ENCODE measurements at places on chromosomes 7 and 10.

DNA sequence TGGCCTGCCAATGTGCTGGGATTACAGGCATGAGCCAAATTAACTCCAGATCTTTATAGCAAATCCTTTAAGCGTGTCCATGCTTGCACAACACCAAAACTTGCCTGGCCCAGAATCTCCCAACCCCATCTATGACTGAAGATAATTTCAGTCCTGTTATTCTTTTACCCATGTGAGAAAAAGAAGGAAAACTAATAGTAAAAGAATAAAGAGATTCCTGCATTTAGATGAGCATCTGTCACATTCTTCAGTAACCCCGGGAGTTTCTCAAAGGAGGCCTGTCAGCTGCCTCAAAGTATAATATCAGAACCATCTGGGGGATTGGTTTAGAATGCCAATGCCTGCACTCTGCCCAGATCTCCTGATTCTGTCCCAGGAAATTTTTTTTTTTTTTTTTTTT lies 158.1 kb upstream of the KMT2E start:
- no peak for DNase-seq

DNA sequence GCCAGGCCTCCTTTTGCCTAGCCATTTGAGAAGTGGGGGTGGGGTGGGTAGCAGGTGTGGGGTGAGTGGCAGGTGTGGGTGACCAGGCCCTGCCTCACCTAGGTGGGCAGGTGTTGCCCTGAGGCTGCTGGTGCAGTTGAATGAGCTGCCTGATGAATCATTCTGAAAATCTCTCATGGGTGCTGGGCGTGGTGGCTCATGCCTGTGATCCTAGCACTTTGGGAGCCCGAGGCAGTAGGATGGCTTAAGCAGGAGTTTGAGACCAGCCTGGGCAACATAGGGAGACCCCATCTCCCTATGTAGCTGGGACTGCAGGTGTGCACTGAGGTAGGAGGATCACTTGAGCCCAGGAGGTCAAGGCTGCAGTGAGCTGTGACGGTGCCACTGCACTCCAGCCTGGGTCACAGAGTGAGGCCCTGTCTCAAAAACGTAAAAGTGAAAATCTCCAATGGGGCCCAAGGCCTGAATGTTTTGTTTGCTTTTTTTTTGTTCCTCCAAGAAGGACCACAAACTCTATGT lies 17.7 kb downstream of the TSPAN14 start:
- no peak for DNase-seq

DNA sequence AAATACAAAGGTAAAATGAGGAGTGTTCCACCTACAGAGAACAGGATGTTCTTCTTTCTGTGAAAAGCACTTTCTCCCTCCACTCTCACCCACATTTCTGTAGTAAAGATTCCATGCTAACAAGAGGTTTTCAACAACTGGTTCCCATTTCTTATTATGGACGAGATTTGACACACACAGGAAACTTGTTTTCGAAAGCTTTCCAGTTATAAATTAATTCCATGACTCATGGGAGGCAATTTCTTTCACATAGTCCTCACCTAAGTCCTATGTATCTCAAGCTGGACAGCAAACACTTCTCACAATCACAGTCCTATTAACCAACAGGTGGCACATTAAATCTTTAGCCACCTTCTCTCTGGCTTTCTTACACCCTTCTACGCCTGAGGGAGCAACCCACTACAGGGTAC lies 24.5 kb downstream of the RAPGEF5 start:
- DNase-seq: no peak

GRCh38 chr10:75356484-75356883 lies 45.1 kb downstream of the ZNF503 start:
- no peak for DNase-seq

DNA sequence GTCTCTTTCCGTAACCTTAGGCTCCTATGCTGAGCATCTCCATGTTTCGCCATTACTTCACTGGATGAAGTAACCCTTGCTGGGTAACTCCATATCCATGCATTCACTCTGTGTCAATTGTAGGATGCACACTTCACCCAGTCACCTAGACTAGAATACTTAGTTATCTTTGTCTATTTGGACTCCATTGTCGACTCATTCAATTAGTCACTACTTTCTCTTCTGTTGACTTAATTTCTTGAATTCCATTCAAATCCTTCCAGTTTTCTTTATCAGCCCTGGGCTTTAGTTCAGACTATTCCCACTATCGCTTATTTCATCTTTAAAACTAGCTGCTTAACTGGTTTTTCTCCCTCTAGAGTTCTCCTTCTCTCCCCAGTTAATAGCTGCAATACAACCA lies 111.3 kb upstream of the TNS3 start:
- DNase-seq: no peak
